GM23248 (cell line): ENCODE measurements at places on chromosomes 1 and 21. TPM values are rescaled to one million over a fixed set of nuclear protein-coding genes. Genes with fewer than 3 reads are reported as not detected.

Gene BLACAT1
- not detected in 2 replicates for total RNA-seq

Gene RYR2
- total RNA-seq = not detected in 2 replicates

DNA sequence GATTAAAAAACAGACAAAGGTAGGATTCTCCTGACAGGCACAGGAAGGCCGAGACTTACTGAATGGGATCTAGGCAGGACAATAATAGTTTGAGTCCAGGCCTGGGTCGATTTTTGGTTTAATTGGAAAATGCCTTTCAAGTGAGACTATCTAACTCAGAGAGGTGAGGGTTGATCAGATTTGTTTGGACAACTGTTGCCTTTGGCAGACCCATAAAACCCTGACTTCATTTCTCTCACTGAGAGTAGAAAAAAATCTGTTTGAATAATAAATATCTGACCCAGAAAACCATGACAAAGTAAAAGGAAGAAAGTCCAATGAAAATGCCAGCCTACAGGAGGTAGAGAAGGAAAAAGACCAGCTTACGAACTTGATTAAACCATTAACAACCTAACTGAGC lies 12.3 kb upstream of the SLC30A10 start:
- no peaks in the 10 kb centered on the region for H3K36me3 ChIP-seq
- no peak for DNase-seq
- H3K4me1 ChIP-seq = no peaks in the 10 kb centered on the region
- peaks cover 21% of the 10 kb centered on the region for H3K27me3 ChIP-seq

Gene KRTAP19-1
- total RNA-seq = not detected in 2 replicates

DNA sequence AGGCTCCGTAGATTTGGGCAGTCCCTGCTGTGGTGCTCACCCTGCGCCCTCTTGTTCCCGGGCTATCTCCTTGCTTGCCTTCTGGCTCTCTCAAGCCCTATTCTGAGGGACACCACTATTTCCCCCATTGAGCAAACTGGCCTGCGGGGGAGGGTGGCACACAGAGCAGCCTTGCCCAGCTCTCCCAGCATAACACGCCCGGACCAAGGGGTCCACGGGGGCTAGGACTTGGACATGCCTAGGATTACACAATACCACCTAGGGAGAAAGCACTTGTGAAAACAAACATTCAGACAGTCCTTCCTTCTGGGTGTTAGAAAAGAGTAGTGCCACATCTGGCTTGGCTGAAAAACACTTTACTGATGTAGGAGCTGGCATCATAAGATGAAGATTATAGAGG lies 7.4 kb downstream of the TADA1 start:
- H3K4me1 ChIP-seq = no peaks in the 10 kb centered on the region
- no peaks in the 10 kb centered on the region for H3K27me3 ChIP-seq
- DNase-seq = no peak
- H3K4me3 ChIP-seq = no peak overlapping the region
- peaks cover 12% of the 10 kb centered on the region; the same call in 1 of the 2 replicates for H3K36me3 ChIP-seq

- DNase-seq = no peak
- peaks cover 5% of the 10 kb centered on the region; the same call in 1 of the 2 replicates for H3K4me1 ChIP-seq
- H3K4me3 ChIP-seq = no peak overlapping the region
- no peaks in the 10 kb centered on the region for H3K36me3 ChIP-seq
These were observed 21.6 kb upstream of the MAGOH start for GRCh38 chr1:53259932-53260331.

DNA sequence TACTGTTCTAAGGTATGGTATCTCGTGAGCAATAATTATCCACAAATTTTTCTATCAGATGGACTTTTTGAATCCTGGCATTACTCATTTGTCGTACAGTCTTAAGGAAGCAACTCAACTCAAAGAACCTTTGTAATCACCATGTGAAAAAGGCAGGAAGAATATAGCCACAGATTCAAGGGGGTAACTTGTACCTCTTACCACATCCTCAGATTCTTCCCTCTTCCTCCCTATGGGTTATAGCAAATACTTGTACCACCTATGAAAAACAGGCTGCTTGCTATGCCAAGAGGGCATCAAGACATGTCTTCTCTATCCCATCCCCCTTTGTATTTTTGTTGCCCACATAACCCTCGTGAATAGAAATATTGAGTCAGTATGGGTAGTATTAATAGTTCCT lies 616.6 kb upstream of the USP24 start:
- H3K27ac ChIP-seq = no peak overlapping the region
- peaks cover 29% of the 10 kb centered on the region for H3K4me1 ChIP-seq
- no peaks in the 10 kb centered on the region for H3K36me3 ChIP-seq
- H3K27me3 ChIP-seq = no peaks in the 10 kb centered on the region

DNA sequence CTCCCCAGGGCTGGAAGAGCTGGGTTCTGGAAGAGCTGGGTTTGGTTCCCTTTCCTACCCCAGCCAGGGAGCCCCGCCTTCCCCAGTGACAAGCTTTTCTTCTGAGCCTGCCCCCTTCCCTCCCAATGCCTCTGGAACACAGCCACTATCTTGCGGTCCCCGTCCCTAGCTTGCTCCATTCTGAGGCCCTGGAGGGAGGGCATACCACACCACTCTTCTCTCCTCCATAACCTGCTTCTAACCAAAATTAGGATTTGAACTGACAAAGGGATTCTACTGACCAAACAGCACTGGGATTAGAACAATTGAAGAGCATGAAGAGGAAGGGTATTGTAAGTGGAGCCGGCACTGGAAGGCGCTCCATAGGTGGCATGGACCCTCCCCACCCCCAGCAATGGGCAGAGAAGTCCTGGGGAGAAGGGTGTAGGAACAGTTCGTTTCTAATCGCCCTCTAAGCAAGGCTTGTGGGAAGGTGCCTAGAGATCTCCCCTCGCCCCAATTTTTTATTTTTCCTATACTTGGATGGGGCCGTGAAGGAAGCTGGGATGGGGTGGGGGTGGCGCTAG lies 690 bp downstream of the C1orf216 start:
- no peaks in the 10 kb centered on the region for H3K27me3 ChIP-seq
- H3K27ac ChIP-seq = peak overlapping the region; percentile 76
- H3K4me3 ChIP-seq = peak overlapping the region; percentile 94
- H3K36me3 ChIP-seq = no peaks in the 10 kb centered on the region; the same call in 1 of the 2 replicates

DNA sequence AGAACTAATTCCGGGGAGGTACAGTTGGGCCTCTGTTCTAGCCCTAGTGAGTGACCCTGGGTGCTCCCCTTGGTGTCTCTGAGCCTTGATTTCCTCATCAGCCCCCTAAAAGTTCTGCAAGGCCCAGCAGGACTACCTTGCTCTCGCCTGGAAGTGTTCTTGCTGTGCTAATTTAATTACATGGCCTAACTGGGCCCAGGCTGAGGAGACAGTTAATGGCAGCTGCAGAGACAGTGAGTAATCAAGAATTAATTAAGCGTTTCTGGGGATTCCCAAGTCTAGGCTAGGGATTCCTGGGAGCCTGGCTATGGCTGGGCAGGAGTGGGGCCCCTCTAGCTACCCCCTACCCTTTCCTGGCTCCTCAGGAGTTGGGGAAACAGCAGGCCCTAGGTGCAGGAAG lies 24.7 kb upstream of the DMBX1 start:
- DNase-seq = no peak
- peaks cover 7% of the 10 kb centered on the region for H3K4me1 ChIP-seq
- H3K36me3 ChIP-seq = no peaks in the 10 kb centered on the region
- no peak overlapping the region for H3K4me3 ChIP-seq
- no peak overlapping the region for H3K27ac ChIP-seq
- peaks cover 21% of the 10 kb centered on the region for H3K27me3 ChIP-seq

Gene HJV
- not detected in 2 replicates for total RNA-seq

Gene AMIGO1
- total RNA-seq = 2.7 and 2.8 TPM in 2 replicates

DNA sequence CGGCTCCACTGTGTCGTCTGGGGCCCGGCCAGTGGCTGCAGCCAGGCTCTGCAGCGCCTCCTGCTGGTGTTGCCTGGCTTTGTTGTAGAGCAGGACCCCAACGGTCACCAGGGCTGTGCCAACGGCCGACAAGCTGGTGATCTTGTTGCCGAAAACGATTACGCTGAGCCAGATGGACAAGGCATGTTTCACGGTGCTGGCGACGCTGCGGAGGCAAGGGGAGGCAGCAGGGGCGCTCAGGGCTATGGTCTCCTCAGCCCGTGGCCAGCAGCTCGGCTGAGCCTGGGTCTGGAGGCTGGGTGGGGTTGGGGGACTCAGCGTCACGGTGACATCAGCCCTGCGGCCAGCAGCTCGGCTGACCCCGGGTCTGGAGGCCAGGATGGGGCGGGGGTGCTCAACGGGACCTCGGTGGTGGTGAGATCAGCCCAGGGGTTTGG lies 7.0 kb upstream of the CDK11B start:
- H3K4me1 ChIP-seq = peaks cover 20% of the 10 kb centered on the region
- H3K27ac ChIP-seq = no peak overlapping the region
- no peak overlapping the region for H3K4me3 ChIP-seq
- no peaks in the 10 kb centered on the region for H3K27me3 ChIP-seq
- DNase-seq = peak; percentile 21

Gene LCE6A
- total RNA-seq = not detected in 2 replicates

GRCh38 chr1:198291036-198291435 lies 134.2 kb downstream of the NEK7 start:
- H3K4me1 ChIP-seq = peaks cover 54% of the 10 kb centered on the region
- no peaks in the 10 kb centered on the region for H3K27me3 ChIP-seq
- H3K27ac ChIP-seq = peak overlapping the region; percentile 8; the same call in 1 of the 2 replicates
- DNase-seq = no peak

Gene ECM1
- 133 and 160 TPM in 2 replicates for total RNA-seq

DNA sequence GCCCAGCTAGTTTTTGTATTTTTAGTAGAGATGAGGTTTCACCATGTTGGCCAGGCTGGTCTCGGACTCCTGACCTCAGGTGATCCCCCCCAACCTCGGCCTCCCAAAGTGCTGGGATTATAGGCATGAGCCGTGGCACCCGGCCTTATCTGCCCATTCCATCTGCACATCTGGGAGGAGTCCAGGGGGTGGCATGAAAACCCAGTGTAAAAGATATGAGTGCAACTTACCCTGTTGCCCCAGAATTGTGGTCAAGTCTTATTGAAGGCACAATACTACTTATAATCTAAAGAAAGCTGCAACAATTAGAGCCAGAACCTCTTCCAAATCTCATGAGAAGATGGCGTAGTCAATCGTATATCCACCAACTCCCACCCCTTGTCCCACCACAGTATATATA lies 18.4 kb downstream of the CTXND2 start:
- no peak overlapping the region for H3K4me3 ChIP-seq
- no peak overlapping the region for H3K27ac ChIP-seq
- H3K27me3 ChIP-seq = no peaks in the 10 kb centered on the region
- no peaks in the 10 kb centered on the region for H3K36me3 ChIP-seq
- H3K4me1 ChIP-seq = no peaks in the 10 kb centered on the region

Gene SPRR2E
- not detected in 2 replicates for total RNA-seq

DNA sequence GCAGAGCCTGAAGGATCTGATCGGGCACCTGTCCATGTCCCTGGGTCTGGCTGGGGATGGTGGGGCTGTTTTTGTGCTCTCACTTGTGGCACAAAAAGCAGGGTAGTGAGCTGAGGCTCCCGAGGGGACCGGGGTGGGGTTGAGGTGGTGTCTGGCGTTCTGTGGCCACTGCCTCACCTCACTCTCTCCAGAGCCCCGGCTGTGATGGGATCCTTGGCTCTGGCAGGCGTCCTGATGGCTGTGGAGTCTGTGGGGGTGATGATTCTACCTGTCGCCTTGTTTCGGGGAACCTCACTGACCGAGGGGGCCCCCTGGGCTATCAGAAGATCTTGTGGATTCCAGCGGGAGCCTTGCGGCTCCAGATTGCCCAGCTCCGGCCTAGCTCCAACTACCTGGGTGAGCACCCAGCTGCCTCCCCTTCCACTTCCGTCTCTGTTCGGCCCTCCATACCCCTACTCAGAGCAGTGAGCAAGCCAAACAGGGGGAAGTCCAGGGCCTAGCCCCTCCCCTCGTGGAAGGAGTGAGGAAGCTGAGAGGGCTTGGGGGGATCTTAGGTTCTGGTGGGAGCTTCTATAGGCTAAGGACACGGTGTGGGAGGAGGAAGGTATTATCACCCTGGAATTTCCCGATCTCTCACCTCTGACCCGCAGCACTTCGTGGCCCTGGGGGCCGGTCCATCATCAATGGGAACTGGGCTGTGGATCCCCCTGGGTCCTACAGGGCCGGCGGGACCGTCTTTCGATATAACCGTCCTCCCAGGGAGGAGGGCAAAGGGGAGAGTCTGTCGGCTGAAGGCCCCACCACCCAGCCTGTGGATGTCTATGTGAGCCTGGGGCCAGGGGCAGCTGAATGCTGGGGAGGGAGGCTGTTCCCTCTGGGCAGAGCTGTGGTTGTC lies 7.0 kb downstream of the ADAMTSL4 start:
- H3K4me3 ChIP-seq = no peak overlapping the region
- peak; percentile 0 for DNase-seq
- 0 out of 2 replicates have a peak, but pooled peaks cover 3% of the 10 kb centered on the region for H3K36me3 ChIP-seq
- peaks cover 22% of the 10 kb centered on the region for H3K4me1 ChIP-seq
- no peak overlapping the region for H3K27ac ChIP-seq

- H3K4me1 ChIP-seq = peaks cover 44% of the 10 kb centered on the region
- H3K4me3 ChIP-seq = 0 out of 2 replicates have a peak overlapping the region, but pooled peaks have one; percentile 1
- DNase-seq = peak; percentile 94
- H3K36me3 ChIP-seq = peaks cover 43% of the 10 kb centered on the region
- H3K27ac ChIP-seq = peak overlapping the region; percentile 94
These were observed 9.7 kb downstream of the ZMPSTE24 start for GRCh38 chr1:40267767-40268187.

DNA sequence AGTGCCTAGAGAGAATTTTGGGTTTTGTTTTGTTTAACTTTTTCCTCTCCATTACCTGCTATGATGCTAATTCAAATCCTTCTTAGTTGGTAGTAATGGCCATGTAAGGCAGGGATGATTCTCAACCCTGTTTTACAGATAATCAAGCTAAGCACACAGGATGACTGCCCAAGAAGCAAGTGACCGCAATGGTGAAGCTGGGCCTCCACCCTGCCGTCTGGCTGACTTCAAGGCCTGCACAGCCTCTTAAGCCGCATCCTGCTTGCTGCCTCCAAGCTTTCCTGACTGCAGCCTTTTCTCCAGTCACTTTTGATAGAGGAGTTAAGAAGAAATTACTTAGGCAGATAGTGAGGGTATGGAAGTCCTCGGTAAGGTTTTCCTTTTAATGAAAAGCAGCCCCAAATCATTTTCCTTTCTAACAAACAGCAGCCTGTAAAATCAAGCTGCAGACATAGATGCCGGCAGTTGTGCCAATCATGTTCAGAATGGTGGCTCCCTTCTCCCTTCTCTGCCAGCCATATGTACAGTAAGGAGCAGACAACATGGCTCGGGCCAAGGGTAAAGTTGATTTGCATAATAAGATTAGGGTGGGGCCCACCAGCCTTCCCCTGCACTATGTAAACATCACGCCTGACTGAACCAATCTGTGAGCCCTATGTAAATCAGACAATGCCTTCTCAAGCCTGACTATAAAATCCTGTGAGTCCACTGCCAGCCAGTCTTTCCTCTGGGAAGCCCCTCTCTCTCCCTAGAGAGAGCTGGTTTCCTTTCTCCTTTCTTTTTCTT lies 8.8 kb upstream of the CTBS start:
- DNase-seq = no peak
- no peak overlapping the region for H3K4me3 ChIP-seq
- H3K27me3 ChIP-seq = no peaks in the 10 kb centered on the region
- H3K36me3 ChIP-seq = no peaks in the 10 kb centered on the region
- no peaks in the 10 kb centered on the region for H3K4me1 ChIP-seq
- no peak overlapping the region for H3K27ac ChIP-seq

DNA sequence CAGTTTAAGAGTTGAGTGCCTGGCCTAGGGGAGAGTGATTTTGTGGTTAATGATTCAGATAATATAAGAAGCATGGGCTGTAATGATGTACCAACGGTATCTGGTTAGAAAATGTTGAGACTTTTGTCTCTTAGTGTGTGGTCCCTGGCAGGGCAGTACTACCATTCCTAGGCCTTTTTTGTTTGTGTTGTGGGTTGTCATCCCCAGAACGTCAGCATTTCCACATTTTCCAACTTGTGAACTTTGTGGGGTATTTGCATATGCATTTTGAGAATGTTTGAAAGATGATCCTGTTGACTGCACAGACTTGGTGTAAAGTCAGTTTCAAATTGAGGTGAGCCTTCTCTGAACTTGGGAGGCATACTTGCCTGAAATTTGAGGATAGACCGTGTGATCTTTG lies 11.4 kb downstream of the NEK7 start:
- peak; percentile 52 for DNase-seq
- H3K27ac ChIP-seq = peak overlapping the region; percentile 51
- no peaks in the 10 kb centered on the region for H3K27me3 ChIP-seq
- peaks cover 3% of the 10 kb centered on the region; the same call in 1 of the 2 replicates for H3K36me3 ChIP-seq
- peaks cover 84% of the 10 kb centered on the region for H3K4me1 ChIP-seq
- peak overlapping the region; percentile 19 for H3K4me3 ChIP-seq

Gene HCRTR1
- not detected in 2 replicates for total RNA-seq
